ENCODE measurements at places on chromosomes 5 and 9. TPM values are rescaled to one million over a fixed set of nuclear protein-coding genes. Genes with fewer than 3 reads are reported as not detected.

DNA sequence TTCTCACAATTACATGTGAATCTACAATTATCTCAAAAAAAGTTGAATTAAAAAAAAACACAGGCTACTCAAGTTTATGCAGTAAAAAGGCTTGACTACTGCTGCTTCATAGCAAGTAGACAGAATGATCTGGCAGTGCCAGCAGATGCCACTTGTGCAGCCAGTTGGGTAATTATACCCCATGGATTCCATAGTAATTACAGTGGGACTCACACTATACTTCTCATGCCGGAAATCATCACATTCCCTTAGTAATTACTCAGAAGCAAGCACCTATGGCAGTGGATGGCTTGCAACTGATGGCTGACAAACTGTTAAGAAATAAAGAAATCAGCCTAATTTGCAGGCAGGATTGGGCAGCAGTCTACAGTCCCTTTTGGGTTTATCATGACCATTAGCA, 463.2 kb upstream of the KLF4 start:
- H3K4me1 ChIP-seq: no peaks in the 10 kb centered on the region
- H3K36me3 ChIP-seq: no peaks in the 10 kb centered on the region
- no peak overlapping the region for H3K4me3 ChIP-seq
- H3K27me3 ChIP-seq: no peaks in the 10 kb centered on the region
- no peak overlapping the region for H3K27ac ChIP-seq

DNA sequence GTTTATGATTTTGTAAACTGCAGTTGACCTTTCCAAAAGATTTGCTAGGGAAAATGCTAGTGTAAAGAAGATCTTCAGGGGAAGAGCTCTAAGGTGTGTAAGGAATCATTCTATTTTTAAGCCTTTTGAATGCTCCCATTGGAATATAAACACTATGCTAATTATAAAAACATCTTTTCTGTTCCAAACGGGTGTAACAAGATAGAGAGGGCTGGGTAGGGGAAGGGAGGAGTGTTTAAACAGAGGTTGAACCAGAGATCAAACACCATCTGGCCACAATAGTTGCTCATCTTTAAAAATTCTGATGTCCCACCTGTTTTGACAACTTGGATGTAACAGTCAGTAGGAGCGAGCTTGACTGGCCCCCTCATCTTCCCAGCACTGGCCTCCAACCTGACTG, 38.4 kb downstream of the ZNF618 start:
- H3K27ac ChIP-seq: no peak overlapping the region
- no peaks in the 10 kb centered on the region for H3K36me3 ChIP-seq
- H3K4me1 ChIP-seq: no peaks in the 10 kb centered on the region
- DNase-seq: no peak
- H3K4me3 ChIP-seq: no peak overlapping the region

DNA sequence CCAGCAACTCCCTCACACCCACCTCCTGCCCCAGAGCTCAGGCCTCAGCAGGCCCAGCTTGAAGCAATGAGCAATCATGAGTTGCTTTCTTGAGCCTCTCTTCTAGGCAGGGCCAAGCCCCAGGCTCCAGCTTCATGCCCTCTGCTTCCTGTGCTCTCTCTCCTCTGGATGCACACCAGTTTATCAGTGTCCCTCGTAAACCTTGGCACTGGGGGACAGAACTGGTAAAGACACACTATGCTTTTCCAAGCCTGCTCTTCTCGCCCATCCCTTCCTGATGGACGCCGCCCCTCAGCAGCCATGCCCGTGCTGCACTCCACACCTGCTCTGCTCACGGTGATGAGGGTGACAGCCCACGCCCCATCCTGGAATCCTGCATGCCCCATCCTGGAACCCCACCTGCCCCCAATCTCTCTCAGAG, 49.4 kb upstream of the ORM1 start:
- H3K4me1 ChIP-seq: no peaks in the 10 kb centered on the region
- H3K27me3 ChIP-seq: no peaks in the 10 kb centered on the region
- H3K27ac ChIP-seq: no peak overlapping the region
- H3K4me3 ChIP-seq: no peak overlapping the region
- DNase-seq: no peak

DNA sequence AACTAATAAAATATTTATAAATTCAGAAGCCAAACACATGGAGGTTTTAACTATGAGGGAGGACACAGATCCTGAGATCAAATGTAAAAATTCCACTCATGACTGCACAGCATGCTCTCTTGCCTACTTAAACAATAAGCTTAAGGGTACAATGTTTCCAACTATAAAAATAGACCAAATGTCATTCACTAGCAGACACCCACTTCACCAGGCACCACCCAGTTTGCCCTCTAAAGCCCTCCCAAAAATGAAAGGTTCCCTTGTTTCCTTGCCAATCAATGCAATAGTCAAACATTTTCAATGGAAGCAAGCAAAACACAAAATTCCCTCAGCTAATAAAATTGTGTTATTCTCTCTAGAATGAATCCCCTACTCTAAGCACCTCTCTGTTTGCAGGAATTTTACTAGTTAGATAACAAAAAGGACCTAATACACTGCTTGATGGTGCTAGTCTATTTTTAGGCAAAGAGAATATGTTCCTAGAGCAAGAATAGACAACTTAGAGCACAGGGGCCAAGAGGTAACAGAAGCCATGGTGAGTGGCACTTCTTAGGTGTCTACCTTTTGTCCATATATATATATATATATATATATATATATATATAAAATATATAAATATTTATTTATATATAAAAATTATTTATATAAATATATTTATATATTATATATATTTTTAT, 135.3 kb downstream of the HOMER1 start:
- H3K27ac ChIP-seq: no peak overlapping the region
- H3K27me3 ChIP-seq: no peaks in the 10 kb centered on the region
- no peak overlapping the region for H3K4me3 ChIP-seq
- H3K36me3 ChIP-seq: no peaks in the 10 kb centered on the region
- no peak for DNase-seq

- no peaks in the 10 kb centered on the region for H3K4me1 ChIP-seq
- no peak overlapping the region for H3K4me3 ChIP-seq
- no peak for DNase-seq
Observed at GRCh38 chr9:127176631-127177030, 54.2 kb upstream of the ANGPTL2 start.

DNA sequence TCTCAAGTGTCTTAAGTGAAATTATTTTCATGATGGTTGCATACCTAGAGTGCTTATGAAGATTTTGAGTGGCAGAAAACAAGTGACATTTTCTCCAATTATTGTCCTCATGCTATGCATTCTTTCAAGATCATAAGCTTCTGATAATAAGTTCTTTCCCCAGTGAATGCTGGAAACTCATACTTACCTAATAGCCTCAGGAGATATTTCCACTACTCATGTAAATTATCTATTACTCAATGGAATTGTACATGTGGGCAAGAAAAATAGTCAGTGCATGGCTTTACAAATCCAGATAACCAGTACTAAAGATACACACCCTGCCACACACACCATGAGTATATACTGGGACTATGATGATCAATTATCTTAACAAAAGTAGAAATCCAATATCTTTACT, 1219.4 kb upstream of the C9orf72 start:
- H3K4me1 ChIP-seq: no peaks in the 10 kb centered on the region
- no peaks in the 10 kb centered on the region for H3K27me3 ChIP-seq
- DNase-seq: no peak

The KIAA1191 gene
- 64.8 TPM for total RNA-seq

The C5orf58 gene
- not detected for total RNA-seq

The OLFM1 gene
- total RNA-seq: not detected

Measured in CD4-positive, alpha-beta T cell (primary cell).